ENCODE measurements at places on chromosomes 2 and 18.

DNA sequence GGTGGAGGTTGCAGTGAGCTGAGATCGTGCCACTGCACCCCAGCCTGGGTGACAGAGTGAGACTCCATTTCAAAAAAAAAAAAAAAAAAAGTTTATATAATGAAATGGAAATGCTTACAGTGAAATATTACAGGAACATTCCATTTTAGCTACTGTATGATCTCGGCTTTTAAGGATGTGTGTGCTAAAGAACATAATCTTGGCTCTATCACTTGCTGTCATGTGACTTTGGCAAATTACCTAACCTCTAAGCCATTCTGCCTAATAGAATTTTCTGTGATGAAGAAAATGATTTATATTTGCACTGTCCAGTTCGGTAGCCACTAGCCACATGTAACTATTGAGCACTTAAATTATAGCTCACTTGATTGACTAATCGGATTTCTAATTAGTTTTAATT lies 36.3 kb downstream of the SMAD4 start:
- no peak for DNase-seq

- no peak for DNase-seq
Measured at GRCh38 chr2:12930391-12930790, 213.7 kb downstream of the TRIB2 start.

DNA sequence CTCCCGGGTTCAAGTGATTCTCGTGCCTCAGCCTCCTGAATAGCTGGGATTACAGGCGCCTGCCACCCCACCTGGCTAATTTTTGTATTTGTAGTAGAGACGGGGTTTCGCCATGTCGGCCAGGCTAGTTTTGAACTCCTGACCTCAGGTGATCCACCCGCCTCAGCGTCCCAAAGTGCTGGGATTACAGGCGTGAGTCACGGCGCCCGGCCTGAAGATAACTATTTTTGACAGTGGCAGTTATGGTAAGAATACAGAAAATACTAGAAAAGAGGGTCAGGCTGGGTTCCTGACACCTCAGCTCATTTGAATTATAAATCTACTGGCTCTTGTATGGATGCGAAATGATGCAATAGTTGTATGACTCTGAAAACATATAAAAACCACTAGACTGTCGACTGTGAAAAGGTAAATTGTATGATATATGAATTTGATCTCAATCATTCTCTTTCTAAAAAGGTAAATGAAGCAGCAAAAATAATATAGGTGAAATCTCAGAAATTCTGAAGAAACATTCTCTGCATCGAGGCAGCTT lies 11.1 kb upstream of the DGKD start:
- DNase-seq: no peak

DNA sequence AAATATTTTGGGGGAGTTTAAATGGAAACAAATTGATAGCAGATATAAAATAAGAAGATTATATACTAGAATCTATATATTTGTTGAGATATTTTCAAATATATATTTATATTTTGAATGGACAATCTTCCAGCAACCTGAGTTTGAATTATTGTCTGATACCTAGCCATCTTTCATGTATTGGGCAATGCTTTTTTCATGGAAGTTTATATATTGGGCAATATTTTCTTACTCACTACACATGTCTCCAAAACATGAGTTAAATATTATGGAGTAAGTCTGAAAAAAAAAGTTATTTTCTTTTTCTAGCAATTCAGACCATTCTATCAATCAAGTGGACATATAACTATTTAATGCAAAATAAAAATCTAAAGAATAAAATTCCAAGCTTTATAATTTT lies 295.2 kb downstream of the NYAP2 start:
- no peak for DNase-seq

- DNase-seq: no peak
Measured at GRCh38 chr2:157743051-157743450, 114.4 kb upstream of the ACVR1C start.

- DNase-seq: no peak
Measured at GRCh38 chr18:77551055-77551454, 301.4 kb downstream of the GALR1 start.

DNA sequence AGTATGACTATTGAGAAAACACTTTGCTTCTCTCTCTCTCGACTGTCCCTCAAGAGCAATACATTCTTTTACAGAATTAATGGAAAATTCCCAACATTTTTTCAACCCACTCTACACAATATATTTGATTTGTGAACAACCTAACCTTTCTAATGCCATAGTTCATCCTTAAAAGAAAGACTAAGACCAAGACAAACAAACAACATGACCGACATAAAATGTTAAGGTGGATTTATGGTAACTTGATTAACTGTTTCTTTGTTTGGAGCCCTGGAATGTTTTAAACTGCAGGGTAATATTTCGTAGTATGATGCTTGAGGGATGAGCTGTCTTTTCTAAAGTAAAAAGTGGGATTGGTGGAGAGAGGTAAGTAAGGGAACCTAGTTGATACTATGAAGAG lies 738.2 kb downstream of the MBD2 start:
- DNase-seq: no peak

DNA sequence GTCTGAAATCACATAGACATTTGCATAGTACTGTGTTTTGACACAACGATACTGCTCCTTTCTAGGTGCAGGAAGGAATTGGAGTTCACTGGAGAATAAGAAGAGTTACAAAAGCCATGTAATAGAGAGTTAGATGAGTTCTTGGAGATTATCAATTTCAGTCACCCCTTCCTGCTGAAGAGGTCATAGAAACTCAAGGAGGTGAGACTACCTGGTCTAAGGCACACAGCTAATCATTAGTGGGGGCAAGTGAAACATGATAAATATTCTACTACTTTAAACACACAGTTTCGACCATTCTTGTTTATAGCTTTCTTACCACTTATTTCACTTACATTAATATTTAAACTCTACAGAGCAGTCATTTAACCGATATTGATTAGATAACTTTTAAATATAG lies 286.9 kb upstream of the NXPH2 start:
- no peak for DNase-seq

DNA sequence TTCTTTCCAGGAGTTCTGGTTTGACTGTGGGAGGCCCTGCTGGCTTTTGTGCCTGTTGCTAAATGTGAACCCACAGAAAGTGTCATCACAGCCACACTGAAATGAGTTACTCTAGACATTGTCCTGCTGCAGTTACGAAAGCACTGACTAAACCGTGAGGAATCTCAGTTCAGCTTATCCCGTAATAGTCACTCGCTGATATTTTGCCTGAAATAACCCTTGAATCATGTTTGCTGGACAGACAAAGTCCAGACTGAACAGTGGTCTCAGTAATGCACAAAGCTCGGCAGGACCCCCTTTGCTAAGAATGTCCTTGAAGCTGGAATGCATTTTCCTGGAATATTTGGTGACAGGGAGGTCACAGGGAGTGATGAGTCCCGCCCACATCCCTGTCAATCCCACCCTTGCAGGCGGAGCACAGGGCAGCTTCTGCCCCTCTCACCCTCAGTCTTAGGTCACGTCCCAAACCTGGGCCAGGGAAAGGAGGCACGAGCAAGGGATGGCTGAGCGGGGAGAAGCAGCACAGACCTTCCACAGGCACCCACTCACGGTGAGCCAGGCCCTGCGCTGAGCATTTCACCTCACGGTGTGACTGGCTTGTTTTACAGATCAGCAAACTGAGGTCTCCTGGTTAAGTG lies 53.4 kb downstream of the ADI1 start:
- DNase-seq: no peak

DNA sequence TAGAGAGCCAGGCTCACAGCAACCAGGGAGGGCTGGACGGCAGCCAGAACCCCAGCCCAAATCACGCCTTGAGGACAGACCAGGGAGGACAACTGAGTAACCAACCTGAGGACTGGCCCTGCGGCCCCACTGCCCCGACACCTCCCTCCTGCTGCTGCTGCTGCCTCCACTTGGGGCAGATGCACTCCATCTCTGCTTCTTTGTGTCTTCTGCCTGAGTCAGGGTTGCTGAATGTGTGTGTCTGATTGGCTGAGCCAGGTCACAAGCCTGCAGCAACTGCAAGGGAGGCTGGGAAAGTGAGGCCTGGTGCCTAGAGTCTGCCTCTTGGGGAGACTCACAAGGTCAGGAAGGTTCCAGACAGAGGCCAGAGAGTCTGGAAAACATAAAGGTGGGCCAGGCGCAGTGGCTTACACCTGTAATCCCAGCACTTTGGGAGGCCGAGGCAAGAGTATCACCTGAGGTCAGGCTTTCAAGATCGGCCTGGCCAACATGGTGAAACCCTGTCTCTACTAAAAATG lies 83.4 kb downstream of the ZFP36L2 start:
- no peak for DNase-seq

- DNase-seq: no peak
Measured at GRCh38 chr2:224062481-224063297, 23.6 kb upstream of the SERPINE2 start.

DNA sequence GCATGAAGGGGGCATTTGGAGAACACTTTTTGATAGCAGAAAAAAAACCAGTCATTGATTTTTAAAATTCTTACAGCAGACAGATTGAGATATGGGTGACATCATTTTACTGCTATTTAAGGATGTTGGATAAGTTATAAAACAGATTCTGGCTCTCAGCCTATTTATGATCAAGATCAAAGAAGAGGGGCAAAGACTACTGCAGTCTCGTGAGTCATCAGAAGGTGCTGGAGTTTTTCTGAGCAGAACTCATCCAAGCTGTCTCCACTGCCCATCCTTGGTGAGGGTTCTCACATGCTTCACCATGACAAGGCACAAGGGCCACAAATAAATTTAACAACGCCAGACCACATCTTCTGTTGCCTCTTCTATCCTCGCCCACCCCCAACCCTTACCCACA lies 58.8 kb downstream of the ST6GAL2 start:
- no peak for DNase-seq

DNA sequence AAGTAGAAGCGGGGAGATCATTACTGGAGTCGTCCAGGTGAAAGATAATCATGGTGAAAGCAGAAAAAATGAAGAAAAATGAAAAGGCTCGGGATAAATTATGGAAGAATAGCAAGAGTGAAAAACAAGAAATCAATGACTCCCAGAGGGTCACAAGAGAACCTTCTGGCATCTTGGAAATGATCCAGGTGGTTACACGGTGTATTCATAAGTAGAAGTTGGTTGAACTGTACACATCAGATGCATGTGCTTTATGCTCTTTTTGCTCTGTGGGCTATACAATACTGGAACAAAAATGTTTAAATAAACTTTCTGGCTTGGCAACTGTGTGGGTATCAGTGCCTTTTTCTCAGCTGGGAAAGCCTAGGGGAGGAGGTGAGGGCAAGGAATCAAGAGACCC lies 348.9 kb downstream of the RND3 start:
- no peak for DNase-seq

- DNase-seq: no peak
Measured at GRCh38 chr2:226387499-226387942, 412.1 kb downstream of the IRS1 start.

DNA sequence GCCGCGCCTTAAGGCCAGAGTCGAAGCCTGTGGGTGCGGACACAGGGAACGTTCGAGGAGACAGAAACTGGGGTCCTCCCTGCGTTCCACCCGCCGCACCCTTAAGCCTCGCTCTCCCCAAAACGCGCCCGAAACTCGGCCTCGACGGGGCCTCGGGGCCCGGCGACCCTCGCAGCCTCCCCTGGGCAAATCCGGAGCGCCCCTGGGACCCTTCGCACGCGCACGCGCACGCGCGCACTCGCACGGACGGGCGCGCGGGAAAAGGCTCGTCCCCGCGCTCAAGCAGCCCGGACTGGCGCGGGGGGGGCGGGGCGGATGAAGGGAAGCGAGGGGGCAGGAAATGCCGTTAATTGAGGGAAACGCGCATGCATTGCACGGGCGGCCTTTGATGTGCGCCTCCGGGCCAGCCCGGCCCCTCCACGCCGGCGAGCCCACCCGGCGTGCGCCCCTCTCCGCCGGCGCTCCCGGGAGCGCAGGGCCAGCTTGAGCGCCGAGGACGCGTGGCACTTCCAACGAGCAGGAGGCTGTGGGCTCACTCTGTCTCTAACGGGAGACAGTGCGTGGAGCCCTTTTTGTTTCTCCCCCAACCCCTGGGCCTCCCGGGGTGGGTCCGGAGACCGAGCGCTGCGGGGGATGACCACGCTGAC lies 5.4 kb upstream of the SALL3 start:
- DNase-seq: no peak

GRCh38 chr2:231614559-231615057 lies 21.9 kb downstream of the TEX44 start:
- no peak for DNase-seq

DNA sequence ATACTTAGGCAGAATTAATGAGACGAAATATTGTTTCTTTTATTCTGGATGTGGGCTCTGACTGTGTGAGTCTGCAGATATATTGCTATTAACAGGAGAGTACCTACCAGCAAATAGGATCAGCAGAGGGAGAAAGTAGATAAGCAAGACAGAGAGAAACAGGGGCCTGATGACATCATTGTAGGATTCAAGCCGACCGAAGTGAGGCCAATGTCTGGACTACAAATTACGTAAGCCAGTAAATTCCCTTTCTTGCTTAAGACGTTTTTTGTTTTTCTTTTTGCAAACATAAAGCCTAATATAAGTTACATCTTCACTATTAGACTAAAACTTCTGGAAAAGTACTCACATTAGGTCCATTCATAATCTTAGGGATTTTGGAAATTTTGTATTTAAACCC lies 21.4 kb upstream of the PTPRM start:
- DNase-seq: no peak

GRCh38 chr2:99784282-99784681 lies 294.5 kb upstream of the REV1 start:
- no peak for DNase-seq

GRCh38 chr2:226873051-226873620 lies 37.3 kb downstream of the RHBDD1 start:
- DNase-seq: no peak

GRCh38 chr2:204022550-204022949 lies 86.0 kb downstream of the ICOS start:
- DNase-seq: no peak

- DNase-seq: no peak
Measured at GRCh38 chr2:109324861-109325260, 195.9 kb downstream of the SH3RF3 start.

GRCh38 chr2:226782092-226782713 lies 17.4 kb downstream of the IRS1 start:
- DNase-seq: no peak

- DNase-seq: no peak
Measured at GRCh38 chr2:196277002-196277401, 105.6 kb upstream of the STK17B start.

Measured in stimulated activated effector memory CD8-positive, alpha-beta T cell treated with anti-CD3 and anti-CD28 coated beads, Interleukin-12 subunit alpha, Interleukin-12 subunit beta, amount 100 ng/mL, for 72 hours (primary cell).